ENCODE measurements at places on chromosomes 2 and 18.

GRCh38 chr2:133974353-133974752, 279.5 kb upstream of the MGAT5 start:
- DNase-seq = no peak

DNA sequence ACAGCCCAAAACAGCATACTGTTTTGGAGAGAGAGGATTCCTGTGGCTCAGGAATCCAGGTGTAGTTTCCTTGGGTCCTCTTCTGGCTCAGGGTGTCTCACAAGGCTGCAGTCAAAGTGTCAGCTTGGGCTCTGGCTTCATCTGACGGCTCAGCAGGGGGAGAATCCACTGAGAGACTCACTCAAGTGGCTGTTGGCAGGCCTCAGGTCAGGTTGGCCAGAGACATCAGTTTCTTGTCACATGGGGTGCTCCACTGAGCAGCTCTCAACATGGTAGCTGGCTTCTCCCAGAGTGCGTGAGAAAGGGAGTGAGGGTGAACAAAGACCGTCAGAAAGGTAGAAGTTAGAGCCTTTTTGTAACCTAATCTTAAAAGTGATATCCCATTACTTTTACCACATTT, 168.4 kb downstream of the SOCS6 start:
- no peak for DNase-seq

- no peak for DNase-seq
These were observed 750 bp upstream of the CCDC150 start for GRCh38 chr2:196638765-196639164.

- no peak for DNase-seq
These were observed 1.1 kb upstream of the TET3 start for GRCh38 chr2:73983322-73984202.

DNA sequence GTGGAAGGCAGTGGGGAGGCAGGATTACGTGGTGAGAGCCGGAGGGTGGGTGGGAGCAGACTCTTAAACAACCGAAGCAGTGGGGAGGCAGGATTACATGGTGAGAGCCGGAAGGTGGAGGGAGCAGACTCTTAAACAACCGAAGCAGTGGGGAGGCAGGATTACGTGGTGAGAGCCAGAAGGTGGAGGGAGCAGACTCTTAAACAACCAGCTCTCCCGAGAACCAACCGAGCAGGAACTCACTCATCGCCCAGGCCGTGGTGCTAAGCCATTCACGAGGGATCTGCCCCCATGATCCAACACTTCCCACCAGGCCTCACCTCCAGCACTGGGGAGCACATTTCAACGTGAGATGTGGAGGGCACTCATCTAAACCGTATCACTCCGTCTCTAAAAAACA, 87.7 kb downstream of the RTP5 start:
- no peak for DNase-seq

GRCh38 chr2:218425531-218425930, 6.6 kb downstream of the VIL1 start:
- no peak for DNase-seq

- DNase-seq = no peak
These were observed 58.9 kb upstream of the ARL4C start for GRCh38 chr2:234555616-234556249.

DNA sequence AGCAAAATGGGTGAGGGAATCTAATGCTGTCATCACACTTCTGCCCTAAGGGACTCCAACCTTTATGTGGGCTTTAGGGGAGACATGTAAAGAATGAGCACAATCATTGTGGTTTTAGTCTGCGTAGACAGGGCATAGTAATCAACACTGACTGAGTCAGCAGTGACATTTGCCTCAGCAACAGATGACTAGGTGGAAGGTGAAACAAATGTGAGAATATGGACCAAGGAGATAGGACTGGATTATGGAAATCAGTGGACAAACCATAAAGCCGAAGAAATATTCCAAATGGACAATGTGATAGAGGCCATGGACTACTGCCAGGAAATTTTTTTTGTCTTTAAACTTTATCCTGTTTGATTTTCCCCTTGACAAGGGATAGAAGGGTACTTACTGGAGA, 83.9 kb downstream of the PDK1 start:
- no peak for DNase-seq

DNA sequence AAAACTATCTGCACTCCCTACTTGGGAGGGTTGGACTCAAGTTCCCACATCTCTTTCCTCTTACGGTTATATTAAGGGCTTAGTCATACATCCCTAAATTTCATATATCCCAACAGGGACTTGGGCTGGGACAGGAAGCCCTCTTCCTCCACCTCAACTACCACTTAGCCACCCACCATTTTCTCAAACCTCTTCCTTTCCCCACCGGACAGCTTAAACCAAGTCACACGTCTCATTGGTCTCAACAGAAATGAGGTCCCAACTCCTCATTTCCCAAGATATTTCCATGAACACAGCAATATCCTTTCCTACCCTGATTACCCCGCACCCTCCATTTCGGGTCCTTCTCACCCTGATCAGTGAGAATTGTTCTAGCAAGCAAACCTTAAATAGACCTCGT, 736 bp downstream of the ZSCAN30 start:
- peak; percentile 68 for DNase-seq

DNA sequence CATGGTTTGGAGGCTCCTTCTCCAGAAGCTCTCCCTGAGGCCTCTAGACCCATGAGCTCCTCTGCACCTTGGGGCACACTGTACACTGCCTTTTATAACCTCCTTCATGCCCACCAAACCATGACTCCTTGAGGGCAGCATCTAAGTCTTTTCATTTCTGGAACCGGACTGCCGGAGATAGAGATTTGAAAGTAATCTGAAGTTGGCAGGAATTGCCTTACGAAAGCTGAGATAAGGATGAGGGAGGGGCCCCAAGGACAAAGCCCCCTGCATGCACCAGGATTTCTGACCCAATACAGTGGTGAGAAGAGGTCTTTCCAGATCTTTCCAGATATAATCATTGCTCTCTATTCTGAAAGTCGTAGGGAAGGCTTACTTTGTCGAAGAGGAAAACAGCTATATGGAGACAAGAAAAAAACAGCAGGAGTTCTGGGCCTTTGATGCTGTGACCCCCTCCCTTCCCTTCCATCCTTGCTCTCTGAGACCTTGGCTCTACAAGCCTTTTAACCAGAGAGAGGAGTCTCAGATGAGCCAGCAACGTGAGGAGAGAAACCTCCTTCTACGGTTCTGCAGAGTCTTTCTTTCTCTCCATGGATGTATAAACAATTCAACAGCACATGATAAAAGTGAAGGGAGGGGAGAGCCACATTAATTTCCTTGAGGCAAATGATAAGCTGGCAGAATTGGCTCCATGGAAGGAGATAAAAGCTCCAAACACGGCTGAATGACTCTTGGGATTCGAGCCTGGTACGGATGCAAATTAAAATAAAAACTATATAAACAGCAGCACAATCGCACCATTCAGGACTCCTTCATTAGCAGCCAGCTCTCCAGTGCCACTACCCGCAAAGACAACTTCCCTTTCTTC, 88.0 kb upstream of the RTN4 start:
- no peak for DNase-seq

DNA sequence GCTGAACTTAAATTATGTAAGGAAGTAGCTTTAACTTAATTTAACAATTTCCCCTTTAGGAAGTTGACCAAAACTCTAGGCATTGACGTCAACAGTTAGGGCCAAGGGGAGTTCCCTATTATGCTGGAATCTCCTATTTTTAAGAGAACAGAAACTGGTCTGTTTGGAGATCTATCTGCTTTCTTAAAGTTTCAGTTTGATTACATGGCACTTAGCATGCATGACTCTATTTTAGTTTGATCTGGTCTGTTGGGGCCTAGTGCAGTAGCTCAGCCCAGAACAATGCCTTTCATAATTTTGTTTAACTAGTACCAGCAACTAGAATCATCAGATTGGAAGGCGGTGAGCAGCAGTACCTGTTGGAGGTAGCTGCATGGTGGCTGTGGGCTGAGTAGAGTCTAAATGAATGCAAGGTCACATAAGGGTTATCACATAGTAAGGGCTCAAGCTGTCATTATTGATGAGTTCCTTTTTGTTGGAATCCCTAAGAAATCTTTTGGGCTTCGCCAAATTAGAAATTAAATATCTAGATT, 60.5 kb upstream of the ZNG1B start:
- DNase-seq = no peak

- DNase-seq = no peak
These were observed 10.0 kb downstream of the NGEF start for GRCh38 chr2:233002829-233003657.

GRCh38 chr2:132621131-132621875, 48.7 kb downstream of the LYPD1 start:
- no peak for DNase-seq

GRCh38 chr2:146128216-146128615, 1608.3 kb upstream of the ZEB2 start:
- no peak for DNase-seq

DNA sequence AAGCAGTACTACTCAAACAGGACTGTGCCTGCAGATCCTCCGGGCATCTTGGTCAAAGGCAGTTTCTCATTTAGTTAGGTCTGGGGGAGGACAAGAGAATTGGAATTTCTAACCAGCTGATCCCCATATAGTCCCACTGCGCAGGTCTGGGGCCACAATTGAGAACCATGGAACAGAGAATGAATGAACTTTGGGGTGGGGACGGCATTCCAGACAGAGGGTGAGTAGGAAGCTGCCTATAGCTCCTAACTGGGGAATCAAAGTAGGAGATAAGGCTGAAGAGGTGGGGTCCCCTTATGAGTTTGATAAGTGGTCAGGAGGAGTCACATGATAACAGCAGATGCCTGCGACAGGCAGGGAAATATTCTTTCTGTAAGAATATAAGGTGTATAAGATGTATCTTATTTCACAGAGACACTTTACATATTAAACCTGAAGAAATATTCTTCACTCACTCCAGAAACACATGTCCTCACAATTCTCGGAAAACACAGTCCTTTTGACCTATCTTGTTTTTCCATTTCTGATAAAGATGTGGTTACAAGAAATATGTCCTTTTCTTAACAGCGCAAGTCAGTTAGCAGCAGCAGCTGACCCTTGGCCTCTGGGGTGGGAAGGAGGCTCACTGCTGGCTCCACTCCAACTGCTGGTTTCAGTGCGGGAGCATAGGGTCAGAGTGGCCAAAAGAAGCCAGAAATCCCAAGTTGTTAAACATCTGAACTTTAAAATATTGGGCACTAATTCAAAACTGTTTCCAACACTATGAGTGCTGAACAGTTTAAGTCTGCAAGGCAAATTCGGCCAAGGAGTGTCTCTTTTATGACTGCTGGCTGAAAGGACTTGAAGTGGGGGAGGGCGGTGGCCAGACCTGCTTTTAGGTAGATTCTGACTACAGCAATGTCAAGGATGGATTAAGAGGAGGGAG, 12.6 kb upstream of the TMEM214 start:
- no peak for DNase-seq

DNA sequence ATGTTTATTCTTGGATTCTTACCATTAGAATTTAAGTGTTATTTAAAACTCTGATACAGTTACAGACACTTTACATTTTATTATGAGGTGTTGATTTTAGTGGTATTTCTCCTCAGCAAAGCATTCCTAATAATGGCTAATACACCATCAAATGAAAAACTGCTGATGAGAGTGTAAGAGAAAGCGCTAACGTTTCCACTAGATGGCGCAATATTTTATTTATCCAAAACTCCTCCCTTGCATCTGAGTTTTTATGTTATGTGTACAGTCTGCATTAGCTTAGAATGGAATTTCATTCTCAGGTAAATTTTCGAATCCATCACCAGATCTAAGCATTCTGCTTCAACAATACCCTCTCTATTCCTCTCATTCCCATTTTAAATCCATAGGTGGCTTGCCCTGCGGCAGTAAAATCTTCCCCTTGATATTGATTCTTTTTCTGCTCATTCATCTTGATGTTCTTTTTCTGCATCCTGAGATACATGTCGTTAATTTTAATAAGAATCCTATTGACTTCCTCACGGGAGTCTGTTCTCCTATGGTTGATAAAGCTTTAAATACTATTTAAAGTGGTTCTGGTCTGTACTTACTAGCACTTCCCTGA, 53.9 kb downstream of the PRKRA start:
- DNase-seq = no peak

GRCh38 chr2:42602218-42602875, 33.9 kb downstream of the MTA3 start:
- no peak for DNase-seq

DNA sequence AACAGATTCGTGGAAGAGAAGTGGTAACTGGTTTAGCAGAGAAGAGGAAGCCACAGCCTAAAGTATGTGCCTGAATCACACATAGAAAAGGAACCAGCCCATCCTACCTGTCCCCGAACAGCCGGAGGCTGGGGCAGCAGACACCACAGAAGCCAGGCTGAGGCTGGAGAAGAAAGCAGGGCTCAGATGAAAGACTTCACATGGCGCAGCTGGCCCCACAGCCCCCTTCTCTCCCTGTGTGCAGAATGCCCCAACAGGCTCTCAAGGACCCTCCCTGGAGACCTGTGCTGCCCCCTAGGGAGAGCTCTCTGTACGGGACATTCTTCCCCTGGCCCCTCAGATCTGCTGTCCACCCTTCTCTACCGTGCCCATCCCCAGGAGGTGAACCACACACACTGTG, 83.5 kb upstream of the RAB12 start:
- no peak for DNase-seq

- DNase-seq = no peak
These were observed 81.4 kb upstream of the VRK2 start for GRCh38 chr2:57965219-57965618.

DNA sequence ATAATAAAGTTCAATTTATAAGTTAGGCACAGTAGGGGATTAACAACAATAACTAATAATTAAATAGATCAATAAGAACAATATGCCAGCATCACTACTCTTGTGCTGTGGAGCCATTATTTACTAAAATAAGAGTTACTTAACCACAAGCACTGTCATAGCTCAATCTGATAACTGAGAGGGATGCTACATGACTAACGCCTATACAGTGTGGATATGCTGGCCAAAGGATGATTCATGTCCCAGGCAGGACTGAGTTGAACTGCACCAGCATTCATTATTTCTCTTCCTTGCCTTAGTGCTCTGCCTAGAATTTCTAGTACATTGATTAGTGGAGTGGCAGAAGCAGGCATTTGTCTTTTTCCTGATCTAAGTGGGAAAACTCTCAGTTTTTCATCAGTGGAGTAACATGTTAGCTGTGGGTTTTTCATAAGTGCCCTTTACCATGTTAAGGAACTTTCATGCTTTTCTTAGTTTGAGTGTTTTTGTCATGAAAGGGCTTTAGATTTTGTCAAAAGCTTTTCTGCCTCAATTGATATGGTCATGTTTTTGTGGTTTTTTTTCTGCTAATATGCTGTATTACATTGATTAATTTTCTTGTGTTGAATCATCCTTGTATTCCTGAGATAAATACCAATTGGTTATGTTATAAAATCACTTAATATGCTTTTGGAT, 21.7 kb downstream of the KIAA1328 start:
- no peak for DNase-seq

- no peak for DNase-seq
These were observed 120.3 kb downstream of the GLI2 start for GRCh38 chr2:120855855-120856405.

DNA sequence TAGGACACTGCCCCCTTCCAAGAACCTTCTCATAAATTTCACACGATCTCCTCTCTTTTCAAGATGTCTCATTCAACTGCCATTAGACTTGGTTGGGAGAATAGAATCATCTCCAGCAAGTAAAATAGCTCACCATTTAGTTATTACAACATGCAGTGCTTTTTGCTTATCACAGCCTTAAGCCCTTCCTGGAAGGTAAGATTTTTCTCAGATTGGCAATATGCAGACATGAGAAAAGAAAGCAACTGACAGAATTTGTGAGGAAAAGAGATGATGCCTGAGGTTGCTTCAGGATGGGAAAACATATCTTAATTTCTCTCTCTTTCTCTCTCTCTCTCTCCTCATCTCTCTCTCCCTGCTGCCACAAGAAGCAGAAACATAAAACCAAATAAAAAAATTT, 855.1 kb upstream of the ACVR2A start:
- no peak for DNase-seq

- no peak for DNase-seq
These were observed 115.6 kb upstream of the RMDN2 start for GRCh38 chr2:37809525-37809924.

- DNase-seq = no peak
These were observed 27.1 kb downstream of the MTERF4 start for GRCh38 chr2:241074901-241075540.

Measured in hypothalamus (tissue), 51 donors.